Fibroblast of skin of back (primary cell): ENCODE measurements at places on chromosomes 11 and 22.
A peak's percentile ranks its signal among the peaks of the same experiment; 100 is the strongest.

GRCh38 chr11:114192841-114193389, 103.3 kb upstream of the NNMT start:
- DNase-seq = no peak

- DNase-seq = no peak
Observed at GRCh38 chr11:86807360-86807759, 7.0 kb downstream of the PRSS23 start.

DNA sequence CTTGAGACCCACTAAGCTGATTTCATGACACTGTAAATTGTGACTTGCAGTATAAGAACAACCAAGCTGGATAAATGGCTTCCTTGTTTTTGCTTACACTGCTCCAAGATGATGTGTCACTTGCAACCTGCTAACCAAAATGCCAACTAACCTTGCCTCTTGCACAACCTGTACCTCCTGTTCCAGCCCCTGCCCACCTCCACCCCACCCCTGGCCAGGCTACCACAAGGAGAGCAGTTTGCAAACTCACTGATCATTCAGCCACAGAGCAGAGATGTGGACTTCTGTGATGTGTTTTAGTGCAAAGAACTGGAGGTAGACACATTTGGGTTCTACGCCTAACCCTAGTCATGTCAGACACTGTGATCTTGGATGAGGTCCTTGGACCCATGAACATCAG, 4.3 kb upstream of the APOL6 start:
- DNase-seq = no peak

- no peak for DNase-seq
Observed at GRCh38 chr11:75158696-75159150, 7.8 kb downstream of the SLCO2B1 start.

- DNase-seq = no peak
Observed at GRCh38 chr22:28815111-28815510, 14.7 kb upstream of the XBP1 start.

GRCh38 chr11:46127150-46127638, 5.9 kb upstream of the PHF21A start:
- peak; percentile 68 for DNase-seq

GRCh38 chr11:75214411-75214821, 26.2 kb upstream of the TPBGL start:
- peak; percentile 79 for DNase-seq

DNA sequence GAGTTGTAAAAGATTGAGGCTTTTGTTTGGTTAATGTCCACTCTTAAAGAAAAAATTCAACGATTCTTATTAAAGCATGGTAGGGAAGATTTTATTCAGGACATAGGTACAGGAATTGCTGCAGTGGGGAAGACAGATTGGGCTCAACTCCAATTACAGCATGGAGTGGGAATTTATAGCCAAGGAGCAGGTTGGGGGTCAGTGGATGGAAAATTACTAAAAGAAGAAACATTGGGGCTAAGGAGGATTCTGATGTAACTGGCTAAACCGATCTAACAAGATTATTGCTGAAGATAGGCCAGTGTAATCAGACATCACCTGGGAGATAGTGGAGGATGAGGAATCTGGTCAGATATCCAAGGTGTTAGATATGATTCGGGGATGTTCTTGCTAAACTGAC, 97.4 kb downstream of the FAR1 start:
- DNase-seq = no peak

DNA sequence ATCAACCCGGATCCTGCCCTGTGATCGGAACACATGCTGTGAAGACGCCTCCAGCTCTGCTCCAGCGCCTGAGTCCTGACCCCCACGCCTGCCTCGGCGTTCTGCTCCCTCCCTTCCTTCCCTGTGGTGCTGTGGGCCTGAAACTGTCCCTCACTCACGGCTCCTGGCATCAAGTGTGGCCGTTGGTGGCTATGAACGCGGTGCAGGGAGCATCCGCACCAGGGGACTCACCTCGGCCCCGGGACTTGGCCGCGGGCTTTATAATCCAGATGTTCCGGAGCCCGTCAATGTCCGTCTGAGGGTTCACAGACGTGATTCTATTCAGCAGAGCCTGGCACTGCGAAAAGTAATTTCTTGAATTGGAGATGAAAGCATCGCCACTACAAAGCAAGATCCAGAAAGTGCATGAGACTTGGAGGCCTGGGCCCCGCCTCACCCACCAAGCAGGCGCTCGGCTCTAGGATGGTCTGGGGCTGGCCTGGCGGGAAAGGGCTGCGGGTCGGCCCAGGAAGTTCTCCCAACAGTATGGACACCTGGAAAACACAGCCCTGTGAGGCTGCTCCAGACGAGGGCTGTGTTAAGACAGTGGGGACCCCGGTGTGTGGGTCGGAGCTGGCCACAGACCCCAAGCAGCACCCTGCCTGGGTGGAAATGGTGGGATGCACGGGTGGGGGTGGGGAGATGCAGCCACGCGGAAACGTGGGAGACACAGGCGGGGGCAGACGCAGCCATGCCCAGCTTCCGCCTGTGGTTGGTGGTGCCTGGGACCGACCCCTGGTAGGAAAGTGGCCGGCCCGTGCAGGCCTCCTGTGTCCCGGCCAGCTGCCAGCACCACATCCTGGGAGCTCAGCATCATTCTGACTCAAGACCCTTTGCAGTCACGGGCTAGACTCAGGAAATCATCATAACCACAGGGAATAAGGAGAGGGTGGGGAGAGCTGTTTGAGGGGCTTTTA, 21.8 kb upstream of the IL17REL start:
- no peak for DNase-seq

- no peak for DNase-seq
Observed at GRCh38 chr11:111213256-111213655, 32.3 kb upstream of the POU2AF2 start.

- no peak for DNase-seq
Observed at GRCh38 chr22:43891360-43892182, at the start of gene PNPLA5. Gene PNPLA5 (minus strand): TSS chr22:43892013. CDS start chr22:43891880, 133 bp downstream.

DNA sequence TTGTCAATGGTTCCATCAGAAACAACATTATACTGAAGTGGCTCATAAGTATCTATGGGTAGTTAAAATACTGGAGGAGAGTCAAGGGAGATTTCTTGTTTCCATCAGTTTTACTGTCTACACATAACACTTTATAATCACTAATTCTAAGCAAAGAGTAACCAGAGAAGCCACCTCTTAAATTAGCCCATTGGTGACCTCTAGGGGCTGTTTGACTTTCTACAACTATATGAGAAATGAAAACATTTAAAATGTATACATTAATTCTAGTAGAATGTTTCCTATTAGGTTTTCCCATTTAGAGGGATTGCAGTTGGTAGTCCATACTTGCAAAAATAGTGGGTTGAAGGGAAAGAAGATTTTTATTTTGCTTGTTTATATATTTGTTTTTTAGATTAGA, 504.3 kb downstream of the FAM181B start:
- peak; percentile 42 for DNase-seq

GRCh38 chr11:115637599-115638241, 133.5 kb upstream of the CADM1 start:
- no peak for DNase-seq

DNA sequence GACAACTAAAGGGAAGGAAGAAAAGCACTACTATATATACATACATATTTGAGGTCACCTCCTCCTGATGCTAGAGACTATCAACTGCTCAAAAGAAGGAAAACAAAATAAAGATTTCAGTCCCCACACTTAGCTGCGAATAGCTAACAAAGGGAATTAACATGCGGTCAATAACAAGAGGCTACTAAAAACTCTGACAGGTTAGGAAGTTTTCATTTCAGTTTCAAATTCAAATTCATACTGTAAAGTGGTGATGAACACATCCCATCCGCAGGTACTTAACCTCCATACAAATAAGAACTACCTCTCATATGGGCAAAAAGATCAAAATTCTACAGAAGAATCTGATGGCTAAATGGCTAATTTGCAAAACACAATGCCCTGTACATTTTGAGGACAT, 2.6 kb downstream of the NAP1L4 start:
- DNase-seq = no peak

DNA sequence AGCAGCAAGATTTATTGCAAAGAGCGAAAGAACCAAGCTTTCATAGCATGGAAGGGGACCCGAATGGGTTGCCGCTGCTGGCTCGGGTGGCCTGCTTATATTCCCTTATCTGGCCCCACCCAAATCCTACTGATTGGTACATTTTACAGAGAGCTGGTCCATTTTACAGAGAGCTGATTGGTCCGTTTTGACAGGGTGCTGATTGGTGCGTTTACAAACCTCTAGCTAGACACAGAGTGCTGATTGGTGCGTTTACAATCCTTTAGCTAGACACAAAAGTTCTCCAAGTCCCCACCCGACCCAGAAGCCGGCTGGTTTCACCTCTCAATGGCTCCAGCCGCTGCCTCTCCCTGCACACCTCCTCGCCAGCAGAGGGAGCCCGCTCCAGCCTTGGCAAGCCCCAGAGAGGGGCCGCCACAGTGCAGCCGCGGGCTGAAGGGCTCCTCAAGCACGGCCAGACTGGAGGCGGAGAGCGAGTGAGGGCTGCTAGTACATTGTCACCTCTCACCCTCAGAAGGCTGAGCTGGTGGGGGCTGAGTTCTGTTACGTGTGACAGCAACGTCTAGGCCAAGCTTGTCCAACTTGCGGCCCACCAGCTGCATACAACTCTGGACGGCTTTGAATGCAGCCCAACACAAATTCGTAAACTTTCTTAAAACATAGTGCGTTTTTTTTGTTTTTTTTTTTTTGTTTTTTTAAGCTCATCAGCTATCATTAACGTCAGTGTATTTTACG, 8.7 kb downstream of the PTH start:
- peak; percentile 24 for DNase-seq

GRCh38 chr11:76335842-76336241, 45.1 kb downstream of the THAP12 start:
- no peak for DNase-seq

GRCh38 chr22:36879775-36880174, 19.0 kb downstream of the NCF4 start:
- DNase-seq = no peak

GRCh38 chr22:18152519-18152918, 2.5 kb downstream of the USP18 start:
- no peak for DNase-seq

- DNase-seq = no peak
Observed at GRCh38 chr11:47175746-47176327, 842 bp downstream of the ARFGAP2 start.

DNA sequence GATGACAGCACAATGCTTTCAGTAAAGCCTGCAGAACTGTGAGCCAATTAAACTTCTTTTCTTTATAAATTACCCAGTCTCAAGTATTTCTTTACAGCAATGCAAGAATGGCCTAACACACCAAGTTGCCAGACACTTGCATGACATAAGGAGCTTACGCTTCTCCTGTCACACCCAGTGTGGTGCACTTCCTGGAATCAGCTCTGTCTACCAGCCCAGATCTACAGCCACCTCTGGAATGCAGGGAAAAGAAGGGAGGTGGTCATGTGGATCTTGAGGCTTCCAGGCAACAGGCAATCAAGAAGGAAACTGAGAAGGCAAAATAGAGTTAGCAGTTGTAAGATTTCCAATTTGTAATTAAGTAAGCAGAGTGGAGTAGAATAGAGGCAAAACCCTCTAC, 37.4 kb upstream of the SESN3 start:
- DNase-seq = peak; percentile 19

DNA sequence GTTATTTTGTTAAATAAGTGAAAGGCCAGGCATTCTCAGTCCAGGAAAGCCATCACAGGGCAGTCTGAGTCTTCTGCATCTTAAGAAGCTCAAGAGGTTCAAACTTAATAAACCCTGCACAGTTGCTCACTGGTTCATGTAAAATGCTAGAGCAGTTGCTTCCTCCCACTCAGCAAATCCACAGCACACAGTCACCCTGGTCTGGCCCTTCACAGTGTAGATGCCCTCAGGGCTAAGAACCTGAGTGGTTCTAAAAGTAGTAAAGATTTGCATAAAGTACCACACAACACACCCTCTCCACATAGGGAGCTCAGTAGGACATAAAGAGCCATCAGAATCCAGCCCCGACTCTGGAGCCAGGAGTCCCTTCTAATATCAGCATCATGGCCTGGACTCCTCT, 58.7 kb downstream of the ZNF280B start:
- DNase-seq = no peak

- no peak for DNase-seq
Observed at GRCh38 chr22:49371325-49372110, 456.2 kb downstream of the BRD1 start.

GRCh38 chr11:60991457-60991856, 20.0 kb downstream of the CD6 start:
- DNase-seq = no peak

DNA sequence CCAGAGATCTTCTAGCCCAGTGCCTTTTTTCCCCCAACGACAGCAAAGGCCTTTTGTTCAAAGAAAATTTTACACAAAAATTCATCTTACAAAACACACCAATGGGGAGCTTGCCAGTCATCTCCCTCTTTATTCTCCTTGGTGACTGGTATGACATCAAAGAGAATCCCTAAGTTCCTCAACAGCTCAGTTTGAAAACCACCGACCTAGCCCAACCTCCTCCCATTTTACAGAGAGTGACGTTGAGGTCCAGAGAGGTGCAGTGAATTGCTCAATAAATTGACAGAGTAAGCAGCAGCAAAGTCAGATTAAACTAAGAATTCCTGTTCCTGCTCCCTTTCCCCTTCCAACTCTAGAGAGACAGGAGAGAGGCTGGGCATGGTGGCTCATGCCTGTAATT, 7.8 kb downstream of the SLC43A3 start:
- DNase-seq = no peak

- DNase-seq = no peak
Observed at GRCh38 chr11:102260241-102260640, 57.0 kb upstream of the BIRC3 start.

DNA sequence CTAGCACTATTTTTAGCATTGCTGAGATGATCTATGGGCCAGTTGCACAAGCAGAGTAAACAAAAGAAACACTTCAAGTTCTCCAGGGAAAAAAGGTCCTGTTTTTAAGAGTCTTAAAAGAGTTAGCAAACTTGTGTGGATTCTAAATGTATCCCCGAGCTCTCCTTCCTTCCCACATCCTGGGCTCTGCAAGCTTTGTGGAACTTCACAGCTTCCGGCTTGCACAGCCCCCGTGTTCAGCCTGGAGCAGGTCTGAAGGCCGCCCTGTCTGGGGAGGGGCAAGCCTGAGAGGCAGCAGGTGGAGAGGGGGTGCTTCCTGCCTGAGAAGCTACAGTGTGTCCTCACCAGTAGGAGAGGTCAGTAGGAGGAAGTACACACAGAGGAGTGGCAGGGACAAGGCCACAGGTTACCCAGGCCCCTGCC, 35.1 kb upstream of the SUSD2 start:
- peak; percentile 67 for DNase-seq

DNA sequence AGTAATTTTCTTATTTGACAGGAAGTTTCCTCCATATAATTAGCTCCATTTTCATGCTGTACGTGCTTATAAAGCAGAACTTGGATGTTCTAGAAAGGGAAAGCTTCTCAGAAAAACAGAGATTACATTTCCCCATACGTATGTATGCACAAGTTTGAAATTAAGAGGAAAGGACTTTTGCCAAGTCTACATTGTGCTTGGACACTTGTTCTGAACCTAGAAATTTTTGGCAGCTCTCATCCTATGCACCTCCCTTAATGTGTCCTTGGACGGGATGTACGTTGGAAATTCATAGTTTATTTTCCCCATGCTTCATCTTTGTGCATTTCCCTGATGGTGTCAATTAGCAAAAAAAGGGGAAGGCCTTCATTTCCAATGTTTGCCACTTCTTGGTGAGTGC, 322.7 kb downstream of the BLID start:
- no peak for DNase-seq

- peak; percentile 47 for DNase-seq
Observed at GRCh38 chr11:77127920-77128691, at the start of gene MYO7A. Gene MYO7A (plus strand): TSS chr11:77128246. CDS start chr11:77130635, 2,389 bp downstream.
